Transverse colon (tissue), 4 donors: ENCODE measurements at places on chromosomes 6 and 20. TPM values are rescaled to one million over a fixed set of nuclear protein-coding genes. Genes with fewer than 3 reads are reported as not detected.

HS3ST5 gene
- total RNA-seq, result not detected

NMBR gene
- not detected for total RNA-seq

PBOV1 gene
- total RNA-seq, result not detected

POU5F1 gene
- total RNA-seq, result 434 TPM

PRIM2 gene
- 14.9 TPM for total RNA-seq

MCCD1 gene
- not detected for total RNA-seq

SLC44A4 gene
- total RNA-seq, result 402 TPM

DEFB116 gene
- total RNA-seq, result not detected

SLC17A3 gene
- total RNA-seq, result not detected

C6orf15 gene
- not detected for total RNA-seq

NEU1 gene
- 52.2 TPM for total RNA-seq

KHDC1 gene
- 1.1 TPM for total RNA-seq

SLC16A10 gene
- 8.9 TPM for total RNA-seq

HLA-DPB1 gene
- total RNA-seq, result 21.7 TPM

RPRD1B gene
- total RNA-seq, result 20.1 TPM

CCN5 gene
- 17.9 TPM for total RNA-seq

MRAP2 gene
- total RNA-seq, result 5.1 TPM

OR2J3 gene
- total RNA-seq, result not detected

PKIB gene
- 109 TPM for total RNA-seq

KIF6 gene
- total RNA-seq, result 0.14 TPM

COL10A1 gene
- not detected for total RNA-seq

BNIP5 gene
- total RNA-seq, result 16.0 TPM
